ENCODE measurements at places on chromosomes 4 and X.

- no peak for DNase-seq
These were observed 43.9 kb upstream of the NEIL3 start for GRCh38 chr4:177265729-177266128.

GRCh38 chrX:440636-441035 is 53.9 kb upstream of the PPP2R3B start:
- no peak for DNase-seq

DNA sequence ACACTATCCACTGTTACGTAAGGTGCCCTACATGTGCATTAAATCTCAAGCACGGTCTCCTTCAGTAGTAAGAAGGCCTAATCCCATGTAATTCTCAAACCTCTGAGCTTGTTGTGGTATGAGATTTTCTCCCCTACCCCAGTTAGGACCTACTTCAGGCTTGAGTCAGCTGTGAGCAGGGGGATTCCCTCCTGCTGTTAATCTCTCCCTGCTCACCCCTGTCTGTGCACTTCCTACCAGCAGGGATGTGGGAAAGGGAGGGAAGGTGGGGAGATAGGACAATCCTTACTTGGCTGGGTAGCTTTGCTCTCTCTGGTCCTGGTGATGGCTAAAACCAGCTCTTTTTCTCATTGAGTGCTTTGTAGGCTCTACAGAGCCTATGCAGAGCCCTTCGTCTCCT is 60.8 kb downstream of the PALLD start:
- no peak for DNase-seq

GRCh38 chrX:124208660-124209059 is 123.8 kb upstream of the TEX13D start:
- DNase-seq, result no peak

DNA sequence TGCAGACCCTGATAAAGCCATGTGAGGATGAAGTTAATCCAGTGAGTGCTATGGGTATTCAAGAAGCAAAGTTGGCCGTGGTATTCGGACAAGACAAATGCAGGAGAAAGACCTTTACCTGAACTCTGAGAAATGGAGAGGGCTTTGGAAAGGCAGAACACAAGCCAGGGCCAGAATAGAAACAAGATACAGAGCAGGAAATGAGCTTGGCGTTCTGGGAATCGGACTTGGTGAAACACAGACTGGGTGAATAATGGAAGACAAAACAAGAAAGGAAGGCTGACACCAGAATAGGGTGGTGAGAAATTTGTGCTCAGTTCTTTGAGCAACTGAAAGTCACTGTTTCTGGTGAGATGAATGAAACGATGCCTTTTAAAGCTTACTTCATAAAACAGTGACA is 83.3 kb downstream of the VEGFC start:
- DNase-seq, result no peak

- DNase-seq, result no peak
These were observed 2301.3 kb upstream of the TENM3 start for GRCh38 chr4:179941911-179942310.

- no peak for DNase-seq
These were observed 187.9 kb upstream of the LCORL start for GRCh38 chr4:18209448-18209847.

Measured in activated CD8-positive, alpha-beta memory T cell treated with anti-CD3 and anti-CD28 coated beads for 48 hours (primary cell).